Peyer's patch (tissue), 4 donors: ENCODE measurements at places on chromosomes 5 and 9. TPM values are rescaled to one million over a fixed set of nuclear protein-coding genes. Genes with fewer than 3 reads are reported as not detected.

DNA sequence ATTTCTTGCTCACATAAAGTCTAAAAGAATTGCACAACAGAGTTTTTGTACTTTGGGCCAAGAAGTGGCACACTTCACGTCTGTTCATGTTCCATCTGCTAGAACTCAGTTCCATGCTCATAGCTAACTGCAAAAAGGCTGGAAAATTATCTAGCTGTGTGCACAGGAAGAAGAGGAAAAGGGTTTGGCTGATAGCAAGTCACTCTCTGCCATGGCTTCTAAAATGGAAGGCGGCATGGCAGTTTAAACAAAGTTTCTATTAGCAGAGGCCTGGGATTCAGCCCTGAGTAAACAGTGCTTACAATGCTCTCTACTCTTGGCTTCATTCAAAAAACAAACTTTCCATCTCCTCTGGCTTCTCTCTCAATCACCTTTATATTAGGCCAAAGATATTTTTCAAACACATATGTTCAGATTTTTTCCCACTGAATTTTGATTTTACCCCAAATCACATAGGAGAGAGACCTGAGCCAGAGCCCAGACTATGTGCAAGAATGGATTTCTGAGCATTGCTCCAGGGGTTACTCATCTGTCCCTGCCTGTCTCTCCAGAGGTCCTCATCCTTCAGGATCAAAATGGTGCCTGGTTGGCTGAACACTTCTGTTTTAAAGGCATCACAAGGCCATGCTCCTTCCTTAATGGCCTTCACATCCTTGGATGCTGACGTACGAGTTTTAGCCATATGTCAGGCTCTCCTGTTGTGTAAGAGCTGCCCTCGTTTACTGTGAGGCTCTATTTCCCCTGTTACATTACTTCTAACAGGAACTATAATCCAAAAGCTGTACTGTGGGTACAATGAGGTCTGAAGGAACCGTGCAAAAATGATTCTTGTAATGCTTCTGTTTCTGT is 226.6 kb downstream of the SAXO1 start:
- H3K27me3 ChIP-seq = no peaks in the 10 kb centered on the region
- no peak overlapping the region for H3K27ac ChIP-seq
- no peaks in the 10 kb centered on the region for H3K4me1 ChIP-seq
- no peaks in the 10 kb centered on the region for H3K36me3 ChIP-seq

GRCh38 chr5:34608859-34609648 is 47.1 kb upstream of the RAI14 start:
- no peak overlapping the region for H3K4me3 ChIP-seq

DNA sequence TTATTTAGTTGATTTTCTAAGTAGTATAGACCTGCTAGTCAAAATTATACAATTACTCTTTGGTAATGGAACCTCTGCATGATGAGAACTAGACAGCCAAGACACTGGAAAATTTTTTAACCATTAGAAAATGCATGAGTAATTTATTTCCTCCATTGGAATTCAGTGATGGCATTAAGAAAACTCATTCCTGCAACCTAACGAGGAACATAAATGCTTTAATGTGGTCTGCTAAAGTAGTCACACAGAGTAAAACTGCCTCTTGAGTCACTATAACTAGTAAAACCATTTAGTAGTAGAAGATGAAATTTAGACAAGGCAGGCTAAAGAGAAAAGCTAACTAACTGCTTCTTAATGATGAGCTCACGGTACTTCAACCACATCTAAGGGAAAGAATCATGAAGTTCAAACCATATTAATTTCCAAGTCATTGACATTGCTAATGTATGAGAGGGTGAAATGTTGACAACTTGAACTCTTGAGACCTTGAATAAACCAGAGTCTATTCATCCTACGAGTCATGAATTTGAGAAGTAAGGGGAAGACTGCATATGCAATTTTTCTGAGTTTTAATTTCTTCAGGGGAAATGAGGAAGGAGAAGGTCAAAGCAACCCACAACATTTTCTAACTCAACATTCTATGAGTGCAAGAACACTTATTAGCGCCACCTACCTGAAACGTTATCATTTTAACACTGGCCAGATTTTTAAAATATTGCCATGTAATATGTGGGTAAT is 74.4 kb downstream of the GLIS3 start:
- no peaks in the 10 kb centered on the region for H3K27me3 ChIP-seq
- H3K36me3 ChIP-seq = no peaks in the 10 kb centered on the region
- H3K4me3 ChIP-seq = no peak overlapping the region
- no peaks in the 10 kb centered on the region for H3K4me1 ChIP-seq
- DNase-seq = no peak

- H3K4me3 ChIP-seq = no peak overlapping the region
- H3K27me3 ChIP-seq = no peaks in the 10 kb centered on the region
- H3K36me3 ChIP-seq = no peaks in the 10 kb centered on the region
- DNase-seq = peak; percentile 67
Observed at GRCh38 chr5:150734579-150735384, 24.0 kb downstream of the DCTN4 start.

GRCh38 chr9:131605770-131606590 is 60.7 kb downstream of the PRRT1B start:
- H3K4me1 ChIP-seq = no peaks in the 10 kb centered on the region
- H3K27ac ChIP-seq = no peak overlapping the region
- H3K27me3 ChIP-seq = no peaks in the 10 kb centered on the region
- no peaks in the 10 kb centered on the region for H3K36me3 ChIP-seq

DNA sequence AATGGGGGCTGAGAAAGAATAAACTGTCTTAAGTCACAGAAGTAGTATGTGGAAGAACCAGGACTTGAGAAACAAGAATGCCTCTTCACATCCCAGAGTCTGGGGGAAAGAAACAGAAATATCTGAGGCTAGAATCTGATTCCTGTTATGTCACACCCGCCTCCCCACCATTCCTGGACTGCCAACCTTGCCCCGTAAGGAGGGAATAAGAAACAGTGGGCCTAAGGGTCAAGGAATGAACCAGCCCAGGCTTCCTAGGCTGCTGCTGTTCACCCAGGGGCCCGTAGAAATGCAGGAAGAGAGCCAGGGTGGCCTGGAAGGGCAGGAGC is 4.3 kb downstream of the PCDH1 start:
- H3K27ac ChIP-seq = no peak overlapping the region
- H3K4me3 ChIP-seq = peak overlapping the region; percentile 94
- H3K4me1 ChIP-seq = peaks cover 16% of the 10 kb centered on the region
- H3K36me3 ChIP-seq = no peaks in the 10 kb centered on the region

DNA sequence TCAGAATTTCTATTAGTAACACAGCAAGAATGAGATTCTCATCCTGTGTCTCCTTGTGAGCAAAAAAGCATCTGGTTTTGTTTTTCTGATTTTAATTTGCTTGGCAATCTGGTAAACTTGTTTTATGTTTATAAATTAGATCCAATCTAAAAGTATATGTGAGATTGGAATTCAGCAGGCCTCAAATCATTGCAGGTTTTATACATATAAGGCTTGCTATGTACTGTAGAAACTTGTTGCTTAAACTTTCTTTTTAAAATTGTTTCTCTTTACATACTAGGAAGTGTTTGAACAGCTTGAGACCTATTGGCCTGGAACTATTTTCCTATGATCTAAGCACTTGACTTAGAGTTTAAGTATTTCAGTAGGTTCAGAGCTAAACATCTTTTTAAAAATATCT is 1037.8 kb downstream of the NR2F1-AS1 start:
- no peak overlapping the region for H3K4me3 ChIP-seq
- H3K27me3 ChIP-seq = no peaks in the 10 kb centered on the region
- H3K4me1 ChIP-seq = no peaks in the 10 kb centered on the region
- no peak overlapping the region for H3K27ac ChIP-seq

- no peak overlapping the region for H3K27ac ChIP-seq
- no peak for DNase-seq
- H3K27me3 ChIP-seq = no peaks in the 10 kb centered on the region
- no peak overlapping the region for H3K4me3 ChIP-seq
- H3K36me3 ChIP-seq = no peaks in the 10 kb centered on the region
- no peaks in the 10 kb centered on the region for H3K4me1 ChIP-seq
Observed at GRCh38 chr9:18194316-18194715, 279.6 kb upstream of the ADAMTSL1 start.

DNA sequence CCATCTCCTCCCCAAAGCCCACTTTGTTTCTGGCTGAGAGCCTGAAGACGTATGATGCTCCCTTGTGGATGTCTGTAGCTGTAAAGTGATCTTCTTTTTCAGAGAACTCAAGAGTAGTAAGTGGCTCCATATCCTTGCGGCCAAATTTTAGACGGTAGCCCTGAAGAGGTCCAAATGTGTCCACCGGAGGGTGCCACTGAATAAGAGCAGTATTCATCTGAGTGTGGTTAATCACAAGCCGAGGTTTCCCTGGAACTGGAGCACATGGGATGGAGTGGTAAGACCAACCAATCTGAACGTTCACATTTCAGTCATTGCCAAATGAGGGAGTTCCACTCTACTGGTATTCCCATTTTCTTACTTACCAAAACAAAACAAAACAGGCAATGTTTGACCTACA is 686.5 kb upstream of the DMAC1 start:
- no peaks in the 10 kb centered on the region for H3K27me3 ChIP-seq
- H3K4me3 ChIP-seq = no peak overlapping the region
- no peaks in the 10 kb centered on the region for H3K4me1 ChIP-seq
- DNase-seq = no peak
- no peak overlapping the region for H3K27ac ChIP-seq

DNA sequence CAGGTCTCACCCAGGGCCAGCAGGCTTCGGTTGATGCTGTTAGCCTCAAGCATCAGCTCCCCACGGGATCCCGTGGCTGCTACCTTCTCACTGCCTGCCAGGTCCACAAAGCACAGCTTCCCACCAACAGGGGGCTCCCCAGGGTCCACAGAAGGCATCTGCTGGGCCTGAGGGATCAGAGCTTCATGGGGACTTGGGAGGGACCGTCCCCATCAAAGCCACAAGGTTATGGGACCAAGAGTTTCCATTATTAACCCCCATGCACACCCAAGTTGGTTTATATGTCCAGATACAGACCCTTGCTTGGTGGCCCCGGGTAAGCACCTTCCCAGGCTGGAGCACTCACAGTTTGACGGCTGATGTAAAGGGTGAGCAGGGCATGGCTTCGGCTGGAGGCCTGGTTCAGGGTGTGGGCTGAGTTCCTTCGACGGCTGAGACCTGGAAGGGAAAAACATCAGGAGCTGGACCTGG is 3.0 kb downstream of the KIF12 start:
- peaks cover 7% of the 10 kb centered on the region for H3K27me3 ChIP-seq
- H3K4me1 ChIP-seq = no peaks in the 10 kb centered on the region
- no peak for DNase-seq
- no peak overlapping the region for H3K4me3 ChIP-seq

- H3K36me3 ChIP-seq = no peaks in the 10 kb centered on the region
- H3K4me3 ChIP-seq = peak overlapping the region; percentile 91
- no peaks in the 10 kb centered on the region for H3K4me1 ChIP-seq
- H3K27ac ChIP-seq = peak overlapping the region; percentile 86
- no peaks in the 10 kb centered on the region for H3K27me3 ChIP-seq
- no peak for DNase-seq
Observed at GRCh38 chr9:101397746-101398067, 711 bp downstream of the MRPL50 start.

DNA sequence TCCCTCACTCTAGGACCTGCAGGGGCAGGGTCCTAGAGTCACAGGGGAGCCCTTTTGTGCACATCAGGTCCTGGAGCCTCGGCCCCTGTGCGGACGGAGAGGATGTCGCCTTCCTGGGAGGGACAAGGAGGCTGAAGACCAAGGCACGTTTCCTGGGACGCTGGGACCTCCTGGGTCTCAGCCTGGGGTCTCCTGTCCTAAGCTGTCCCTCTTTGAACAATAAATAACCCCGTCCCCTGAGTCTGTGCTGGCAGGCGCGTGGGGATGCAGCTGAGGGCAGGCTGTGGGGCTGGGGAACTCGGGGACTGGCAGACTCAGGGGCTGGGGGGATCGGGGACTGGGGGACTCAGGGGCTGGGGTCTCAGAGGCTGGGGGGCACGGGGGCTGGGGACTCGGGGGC is 31.1 kb downstream of the PAEP start:
- H3K27me3 ChIP-seq = no peaks in the 10 kb centered on the region
- H3K4me1 ChIP-seq = no peaks in the 10 kb centered on the region
- H3K27ac ChIP-seq = no peak overlapping the region
- H3K36me3 ChIP-seq = no peaks in the 10 kb centered on the region
- no peak overlapping the region for H3K4me3 ChIP-seq
- no peak for DNase-seq

DNA sequence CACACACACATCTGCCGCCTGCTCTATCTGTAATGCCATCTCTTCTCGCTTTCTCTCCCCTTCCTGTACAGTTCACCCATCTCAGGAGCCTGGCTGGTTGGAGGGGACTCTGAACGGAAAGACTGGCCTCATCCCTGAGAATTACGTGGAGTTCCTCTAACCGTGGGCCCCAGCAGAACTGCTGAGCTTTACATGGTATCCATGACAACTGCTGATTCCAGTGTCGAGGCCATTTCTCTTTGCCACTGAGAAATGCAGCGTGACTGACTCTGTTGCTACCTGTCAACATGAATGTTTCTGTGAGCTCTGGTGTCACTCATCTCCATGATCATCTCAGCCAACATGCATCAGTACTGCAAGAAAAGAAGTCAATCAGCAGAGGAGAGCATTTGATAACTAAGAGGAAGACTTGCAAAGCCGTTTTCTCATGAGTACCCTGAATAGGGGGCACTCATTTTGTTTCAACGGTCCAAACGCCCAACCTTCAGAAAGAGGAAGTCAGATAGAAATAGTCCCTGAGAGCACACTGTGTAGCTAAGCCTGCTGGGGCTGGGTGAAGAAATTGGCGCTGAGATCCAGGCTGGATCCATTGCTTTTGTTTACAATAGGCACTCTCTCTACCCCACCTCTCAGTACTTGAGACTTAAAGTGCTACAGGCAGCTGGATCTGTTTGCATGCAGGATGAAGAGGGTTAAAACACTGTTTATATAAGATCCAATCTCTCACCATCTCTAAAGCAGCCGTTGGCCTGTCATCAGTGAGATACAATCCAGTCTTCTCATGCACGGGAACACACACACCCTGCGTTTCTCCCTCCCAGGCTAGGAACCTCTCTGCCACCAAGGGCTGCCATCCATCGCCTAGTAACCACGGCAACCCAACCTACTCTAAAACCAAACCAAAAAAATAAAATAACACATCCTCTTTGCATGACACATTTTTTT is 180.9 kb downstream of the NR3C1 start:
- no peak overlapping the region for H3K4me3 ChIP-seq
- DNase-seq = no peak
- no peaks in the 10 kb centered on the region for H3K4me1 ChIP-seq
- no peaks in the 10 kb centered on the region for H3K27me3 ChIP-seq
- no peaks in the 10 kb centered on the region for H3K36me3 ChIP-seq

DNA sequence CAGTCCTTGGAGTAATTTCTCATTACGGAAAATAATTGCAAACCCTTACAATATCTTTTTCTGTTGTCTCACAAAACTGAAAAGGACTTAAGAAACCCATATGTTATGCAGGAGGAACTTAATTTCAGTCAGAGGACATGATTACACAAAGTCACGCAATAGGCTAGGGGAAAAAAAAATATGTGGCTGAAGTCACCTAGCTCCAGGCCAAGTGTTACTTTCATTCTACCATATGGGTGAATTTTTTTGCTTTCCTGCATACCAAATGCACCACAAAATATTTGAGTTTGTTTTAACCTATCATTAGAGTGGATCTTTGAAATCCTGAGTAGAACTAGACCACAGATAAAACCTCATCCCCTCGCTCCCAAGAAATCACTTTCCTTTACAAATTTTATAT is 523.5 kb downstream of the CAAP1 start:
- no peaks in the 10 kb centered on the region for H3K4me1 ChIP-seq
- no peaks in the 10 kb centered on the region for H3K36me3 ChIP-seq
- no peak for DNase-seq
- H3K4me3 ChIP-seq = no peak overlapping the region
- H3K27me3 ChIP-seq = no peaks in the 10 kb centered on the region
- H3K27ac ChIP-seq = no peak overlapping the region

EPB41L4B gene
- total RNA-seq = 135 TPM

DNAH5 gene
- 0.35 TPM for total RNA-seq

MTAP gene
- total RNA-seq = 13.3 TPM

PCDHB12 gene
- total RNA-seq = 0.35 TPM

IRX1 gene
- not detected for total RNA-seq

PLEKHG4B gene
- 0.18 TPM for total RNA-seq

EIF4E1B gene
- not detected for total RNA-seq

PDLIM7 gene
- 17.7 TPM for total RNA-seq

ANKRD34B gene
- total RNA-seq = not detected
